Tibial artery (tissue), 4 donors: ENCODE measurements at places on chromosomes 12 and 14.
A peak's percentile ranks its signal among the peaks of the same experiment; 100 is the strongest.

GRCh38 chr12:123607756-123608155 is 5.9 kb downstream of the DDX55 start:
- no peak for DNase-seq

- no peak for DNase-seq
Observed at GRCh38 chr14:99382071-99382470, 98.6 kb downstream of the SETD3 start.

DNA sequence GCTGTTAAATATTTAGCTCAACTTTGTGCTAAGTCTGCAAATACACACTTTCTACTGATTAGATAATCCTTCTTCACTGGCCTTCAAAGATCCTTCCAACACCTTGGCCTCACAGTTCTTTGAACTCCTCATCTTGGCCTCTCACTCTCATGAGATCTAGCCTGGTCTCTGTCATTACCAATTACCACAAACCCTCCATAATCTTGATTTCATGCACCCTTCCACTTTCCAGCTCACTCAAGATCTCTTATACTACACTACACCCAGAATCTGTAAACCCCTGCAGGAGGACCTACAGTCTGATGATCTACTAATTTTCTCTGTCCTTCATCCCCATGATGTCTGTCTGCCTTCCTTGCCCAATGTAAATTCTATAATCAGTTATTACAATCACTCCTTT is 71.1 kb downstream of the DUSP16 start:
- no peak for DNase-seq

DNA sequence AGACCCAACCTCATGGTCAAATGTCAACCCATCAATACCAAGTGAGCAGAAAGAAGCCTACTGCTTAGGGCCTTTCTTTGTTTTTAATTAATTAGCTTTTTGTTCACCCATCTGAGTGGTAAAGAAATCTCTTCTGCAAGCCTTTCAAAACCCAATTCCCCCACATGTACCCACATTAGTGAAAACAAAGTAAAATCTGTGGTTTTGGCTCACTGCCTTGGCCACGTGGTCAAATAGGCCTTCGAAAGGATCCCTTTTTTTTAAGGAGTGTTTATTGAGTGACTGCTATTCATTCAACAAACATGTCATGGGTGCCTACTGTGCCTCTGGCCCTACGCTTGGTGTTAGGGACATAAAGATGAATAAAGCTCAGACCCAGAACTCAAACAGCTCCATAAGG is 160.1 kb downstream of the NUAK1 start:
- no peak for DNase-seq

GRCh38 chr14:75495882-75496281 is 26.4 kb upstream of the BATF start:
- DNase-seq = no peak

DNA sequence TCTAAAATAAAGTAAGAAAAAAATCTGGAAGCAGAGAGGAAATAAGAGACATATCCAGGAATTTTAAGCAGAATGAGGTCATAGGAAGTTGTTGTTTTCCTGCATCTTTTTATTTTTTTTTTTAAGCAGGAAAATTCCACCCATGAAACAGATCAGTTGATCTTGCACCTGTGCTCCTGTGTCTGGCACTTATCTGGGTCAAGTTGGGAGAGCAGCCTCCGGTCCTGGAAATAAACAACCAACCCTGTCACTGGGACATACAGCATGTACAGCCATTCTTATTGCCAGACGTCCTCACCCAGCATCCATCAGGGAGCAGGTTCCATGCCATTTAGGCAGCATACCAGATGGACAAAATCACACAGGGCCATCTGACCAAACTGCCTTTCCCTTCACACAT is 266.0 kb upstream of the BTG1 start:
- no peak for DNase-seq

DNA sequence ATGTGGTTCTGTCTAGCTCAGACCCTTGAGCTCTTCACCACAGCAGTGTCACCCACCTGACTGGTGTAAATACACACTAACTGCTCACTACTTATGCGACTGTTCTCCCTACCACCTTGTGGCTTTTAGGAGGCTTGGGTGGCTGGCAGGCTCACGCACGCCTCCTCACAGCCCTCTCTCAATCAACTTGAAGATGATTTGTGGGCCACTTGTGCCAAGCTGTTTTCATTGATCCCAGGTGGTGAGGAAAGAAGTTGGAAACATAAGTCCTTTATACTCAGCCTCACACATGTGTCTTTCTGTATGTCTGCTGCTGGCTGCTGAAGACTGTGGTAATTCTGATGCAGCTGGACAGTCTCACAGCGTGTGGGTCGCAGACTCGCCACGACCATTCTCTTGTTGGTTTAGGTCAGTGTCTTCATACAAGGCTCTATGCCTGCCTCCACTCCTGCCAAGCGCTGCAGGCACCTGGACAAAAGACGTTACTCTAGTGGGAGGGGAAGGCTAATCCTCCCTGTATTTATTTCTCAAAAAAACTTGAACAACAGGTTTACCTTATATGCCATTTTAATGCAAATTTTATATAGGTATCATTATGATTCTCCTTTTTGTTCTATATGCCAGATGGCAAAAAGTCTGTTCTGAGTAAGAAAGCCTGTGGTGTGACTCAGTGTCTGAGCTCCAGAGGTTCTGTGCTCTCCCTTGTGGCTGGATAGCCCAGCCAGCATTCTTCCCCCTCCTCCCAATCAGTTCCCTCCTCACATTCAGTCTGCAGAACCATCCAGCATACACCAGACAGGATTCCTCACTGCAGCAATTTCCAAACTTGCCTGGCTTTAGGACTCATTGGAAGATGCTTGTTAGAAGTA is 115.6 kb downstream of the DIP2B start:
- no peak for DNase-seq

DNA sequence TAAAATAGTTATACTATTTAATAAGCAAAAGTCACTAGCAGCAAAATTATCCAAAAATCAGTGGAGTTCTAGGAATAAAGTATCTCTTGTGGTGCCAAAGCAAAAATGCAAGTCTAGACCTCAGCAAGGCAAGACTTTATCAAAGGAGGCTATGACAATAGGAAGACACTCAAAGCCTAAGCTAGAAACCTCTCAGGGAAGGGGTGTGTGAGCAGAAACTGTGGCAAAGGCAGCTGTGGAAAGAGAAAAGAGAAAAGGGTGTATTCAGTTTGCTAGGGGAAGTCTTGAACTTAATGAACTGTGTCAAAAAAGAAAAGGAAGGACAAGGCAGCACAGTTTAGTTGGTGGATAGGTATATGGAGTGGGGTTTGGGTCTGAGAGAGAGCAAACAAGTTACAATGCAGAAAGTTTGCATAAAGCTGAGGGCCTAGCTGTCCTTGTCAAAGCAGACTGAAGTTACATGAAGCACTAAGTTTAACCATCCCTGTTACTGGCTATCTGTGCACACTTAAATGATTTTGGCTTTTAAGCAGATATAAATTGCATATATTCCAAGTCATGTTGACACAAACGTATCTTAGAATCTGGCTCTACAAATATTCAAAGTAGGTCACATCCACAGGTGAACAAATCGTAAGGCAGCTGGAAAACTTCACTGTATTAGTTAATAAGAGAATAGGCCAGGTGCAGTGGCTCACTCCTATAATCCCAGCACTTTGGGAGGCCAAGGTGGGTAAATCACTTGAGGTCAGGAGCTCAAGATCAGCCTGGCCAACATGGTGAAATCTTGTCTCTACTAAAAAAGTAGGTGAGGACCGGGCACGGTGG is 31.0 kb upstream of the AMN1 start:
- DNase-seq = no peak

- DNase-seq = no peak
Observed at GRCh38 chr14:66109426-66109825, 376.7 kb upstream of the CCDC196 start.

DNA sequence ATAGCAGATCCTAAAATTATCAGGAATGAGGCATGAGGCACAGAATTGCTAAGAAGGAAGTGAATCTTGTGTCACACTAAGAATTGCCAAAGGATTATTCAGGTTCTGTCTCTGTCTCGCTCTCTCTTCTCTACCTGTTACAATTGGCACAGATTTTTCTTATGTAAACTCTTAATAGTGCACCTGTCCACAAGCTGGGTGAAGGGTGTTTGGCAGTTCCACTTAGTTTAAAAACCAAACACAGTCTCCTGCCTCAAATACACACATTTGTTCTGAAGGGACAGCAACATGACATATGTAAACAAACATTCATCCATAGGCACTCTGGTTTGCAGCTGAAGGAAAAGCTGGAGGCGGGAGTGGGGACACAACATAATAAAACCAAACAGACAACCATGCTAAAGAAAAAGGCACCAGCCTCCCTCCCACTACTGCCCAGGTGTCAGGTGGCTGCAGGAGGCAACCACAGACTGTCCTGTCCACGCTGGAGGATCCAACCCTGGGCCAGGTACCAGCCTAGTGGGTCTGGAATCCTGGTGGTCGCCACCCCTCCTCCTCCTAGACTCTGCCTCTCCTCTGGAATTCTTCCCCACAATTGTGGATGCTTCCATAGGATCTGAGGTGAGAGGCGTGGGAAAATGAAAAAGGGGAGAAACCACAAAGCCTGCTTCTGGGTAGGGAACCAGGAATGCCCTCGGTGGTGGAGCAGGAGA is 81.2 kb downstream of the TMEM260 start:
- DNase-seq = no peak

DNA sequence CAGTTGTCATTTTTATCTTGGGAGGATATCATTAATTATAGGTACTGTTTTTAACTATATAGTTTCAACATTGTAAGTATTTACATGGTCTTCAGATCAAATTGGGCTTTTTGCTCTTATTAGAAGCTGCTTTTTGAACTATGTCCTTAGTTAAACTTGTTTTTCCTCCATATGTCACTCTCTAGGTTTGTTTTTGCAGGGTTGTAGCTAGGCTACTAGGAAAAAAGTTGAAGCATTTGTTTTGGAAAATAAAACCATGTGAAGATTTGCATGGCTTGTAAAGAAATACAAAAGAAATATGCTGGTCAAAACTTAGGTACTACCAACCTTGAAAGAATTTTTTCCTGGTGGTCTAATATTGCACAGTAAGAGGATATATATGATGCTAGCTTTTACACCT is 3.4 kb downstream of the ARID2 start:
- no peak for DNase-seq

GRCh38 chr12:11865824-11866223 is 204.9 kb upstream of the BCL2L14 start:
- DNase-seq = no peak

GRCh38 chr12:111129149-111129767 is 208.9 kb upstream of the MYL2 start:
- no peak for DNase-seq

DNA sequence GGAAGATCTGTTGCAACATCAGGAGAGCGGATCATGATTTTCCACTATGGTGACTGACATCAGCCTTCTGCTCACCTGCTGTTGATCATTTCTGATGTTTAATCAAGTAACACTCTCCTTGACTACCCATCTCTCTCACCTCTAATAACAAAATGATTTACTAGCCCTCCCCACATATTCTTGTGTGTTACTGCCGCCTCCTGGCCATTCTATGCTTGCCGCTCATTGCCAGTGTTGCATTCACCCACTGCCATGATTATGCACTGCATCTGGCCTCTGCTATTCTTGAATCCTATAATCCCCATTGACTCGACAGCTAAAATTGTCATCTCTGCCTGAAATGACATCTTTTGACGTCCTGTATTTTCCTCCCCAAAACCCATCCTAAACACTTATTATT is 113.8 kb downstream of the RERGL start:
- no peak for DNase-seq

DNA sequence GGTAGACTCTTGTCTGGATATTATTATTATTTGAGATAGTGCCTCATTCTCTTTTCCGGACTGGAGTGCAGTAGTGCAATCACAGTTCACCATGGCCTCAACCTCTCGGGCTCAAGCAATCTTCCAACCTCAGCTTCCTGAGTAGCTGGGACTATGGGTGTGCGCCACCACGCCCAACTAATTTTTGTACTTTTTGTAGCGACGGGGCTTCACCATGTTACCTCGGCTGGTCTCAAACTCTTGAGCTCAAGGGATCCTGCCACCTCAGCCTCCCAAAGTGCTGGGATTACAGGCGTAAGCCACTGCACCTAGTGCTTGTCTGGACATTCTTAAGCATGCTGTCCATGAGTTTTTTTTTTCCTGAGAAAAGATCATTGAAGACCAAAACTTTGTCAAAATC is 498.9 kb upstream of the RGS6 start:
- DNase-seq = no peak

DNA sequence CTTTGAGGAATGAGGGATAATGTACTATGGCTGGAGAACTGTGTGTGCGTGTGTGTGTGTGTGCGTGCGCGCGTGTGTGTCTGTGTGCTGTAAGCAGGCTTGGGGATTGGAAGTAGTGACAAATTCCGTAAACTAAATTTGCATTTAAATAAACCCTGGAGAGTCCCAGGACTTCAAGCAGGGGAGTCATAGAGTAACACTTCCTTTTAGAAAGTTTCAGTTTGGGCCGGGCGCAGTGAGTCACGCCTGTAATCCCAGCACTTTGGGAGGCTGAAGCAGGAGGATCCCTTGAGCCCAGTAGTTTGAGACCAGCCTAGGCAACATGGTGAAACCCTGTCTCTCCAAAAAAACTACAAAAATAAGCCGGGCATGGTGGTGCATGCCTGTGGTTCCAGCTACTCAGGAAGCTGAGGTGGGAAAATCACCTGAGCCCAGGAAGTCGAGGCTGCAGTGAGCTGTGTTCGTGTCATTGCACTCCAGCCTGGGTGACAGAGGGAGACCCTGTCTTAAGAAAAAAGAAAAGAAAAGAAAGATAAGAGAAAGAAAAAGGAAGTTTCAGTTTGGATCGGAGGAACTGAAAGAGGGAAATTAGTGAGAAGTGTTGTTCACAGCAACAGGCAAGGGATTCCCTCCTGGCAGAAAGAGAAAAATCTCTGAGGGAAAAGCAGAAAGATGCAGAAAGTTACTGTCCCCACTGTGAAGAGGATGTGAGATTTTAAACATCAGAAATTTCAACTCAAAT is 222.7 kb upstream of the SOX5 start:
- DNase-seq = peak; percentile 20

DNA sequence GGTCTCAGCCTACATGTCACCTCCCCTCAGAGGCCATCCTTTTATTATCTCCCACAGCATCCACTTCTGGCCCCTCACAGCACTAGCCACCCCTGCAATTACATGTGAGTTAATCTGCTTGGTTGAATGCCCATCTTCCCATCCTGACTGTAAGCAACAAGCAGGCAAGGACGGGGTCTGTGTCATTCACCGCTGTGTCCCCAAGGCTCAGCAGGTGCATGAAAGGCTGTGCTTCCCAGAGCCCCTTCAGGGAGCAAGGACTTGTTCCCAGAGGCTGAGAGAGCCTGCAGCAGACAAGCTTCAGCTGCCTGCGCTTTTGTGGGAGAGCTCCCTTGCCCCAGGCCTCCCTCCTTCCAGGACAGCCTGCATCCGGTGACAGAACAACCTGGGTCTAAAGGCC is 172.7 kb upstream of the GSC start:
- DNase-seq = no peak

- DNase-seq = no peak
Observed at GRCh38 chr12:44525806-44526654, 350.1 kb downstream of the NELL2 start.

GRCh38 chr14:61213191-61213621 is 67.9 kb downstream of the TMEM30B start:
- no peak for DNase-seq

- DNase-seq = no peak
Observed at GRCh38 chr12:29334937-29335336, 46.0 kb downstream of the ERGIC2 start.

GRCh38 chr12:103028881-103029639 is 71.6 kb downstream of the ASCL1 start:
- no peak for DNase-seq
